ENCODE measurements at places on chromosomes 12 and 14.
A peak's percentile ranks its signal among the peaks of the same experiment; 100 is the strongest.

GRCh38 chr14:104593241-104593701, 11.3 kb downstream of the TMEM179 start:
- no peak for DNase-seq

- DNase-seq, result peak; percentile 33
Observed at GRCh38 chr12:28941248-28941647, 207.8 kb upstream of the FAR2 start.

- no peak for DNase-seq
Observed at GRCh38 chr12:5242440-5242839, 189.5 kb upstream of the NTF3 start.

DNA sequence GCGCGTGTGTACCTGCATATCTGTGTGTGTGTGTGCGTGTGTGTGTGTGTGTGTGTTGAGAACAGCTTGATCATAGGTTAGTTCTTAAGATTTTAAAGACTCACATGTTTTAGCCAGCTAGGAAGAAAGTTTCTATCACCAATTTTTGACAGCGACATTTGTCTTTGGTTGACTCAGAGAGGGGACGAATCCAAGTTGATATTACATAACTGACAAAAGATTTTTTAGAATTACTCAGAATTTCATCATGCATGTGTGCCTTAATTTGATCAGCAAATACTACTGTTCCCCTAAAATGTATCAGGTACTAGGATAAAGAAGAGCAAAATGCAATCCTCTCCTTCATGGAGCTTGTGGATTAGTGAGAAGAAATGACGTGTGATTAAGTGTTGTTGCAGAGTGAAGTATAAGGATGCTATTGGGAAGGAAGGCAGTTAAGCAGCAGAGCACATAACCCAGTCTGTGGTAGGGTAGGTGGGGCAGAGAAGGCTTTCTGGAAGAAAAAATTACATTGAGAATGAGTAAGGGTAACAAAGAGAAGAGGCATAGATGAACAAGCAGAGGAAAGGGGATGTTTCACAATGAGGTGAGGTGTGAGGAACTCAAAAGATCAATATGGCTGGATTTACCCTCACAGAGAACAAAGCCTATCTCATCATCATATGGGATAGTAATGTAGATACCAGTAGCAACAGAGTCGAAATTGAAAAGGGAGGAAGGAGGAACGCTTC, 77.5 kb downstream of the ELK3 start:
- peak; percentile 65 for DNase-seq

DNA sequence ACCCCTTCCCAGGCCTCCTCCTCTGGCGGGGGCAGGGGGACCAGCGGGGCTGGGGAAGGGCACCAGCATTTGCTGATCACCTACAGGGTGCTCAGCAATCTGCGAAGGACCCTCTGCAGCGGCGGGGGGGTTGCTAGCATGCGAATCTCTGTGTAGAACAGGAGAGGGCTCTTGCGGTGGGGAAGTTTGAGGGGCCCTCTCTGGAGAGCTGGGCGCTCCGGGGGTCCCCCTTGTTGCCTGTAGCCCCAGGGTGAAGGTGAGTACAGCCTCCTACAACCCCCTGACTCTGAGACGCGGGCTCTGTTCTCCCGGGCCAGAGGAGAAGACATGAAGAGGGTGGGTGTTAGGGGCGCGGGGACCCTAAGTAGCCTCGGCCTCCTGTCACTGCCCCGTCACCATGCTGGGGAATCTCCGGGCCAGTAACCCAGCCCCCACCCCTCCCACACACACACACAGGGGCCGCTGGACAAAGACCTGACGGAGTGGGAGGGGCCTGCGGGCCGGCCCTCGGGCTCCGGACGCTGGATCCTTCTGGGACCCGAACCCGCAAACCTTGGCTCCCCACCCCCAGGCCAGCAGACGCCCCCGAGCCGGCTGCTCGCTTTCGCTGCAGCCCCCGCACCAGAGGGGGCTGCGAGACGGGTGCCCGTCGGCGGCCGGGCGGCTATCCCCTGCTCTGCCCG, 734 bp downstream of the FIGNL2 start:
- DNase-seq, result no peak

GRCh38 chr14:75204116-75204515, 27.7 kb upstream of the TMED10 start:
- DNase-seq, result peak; percentile 33

DNA sequence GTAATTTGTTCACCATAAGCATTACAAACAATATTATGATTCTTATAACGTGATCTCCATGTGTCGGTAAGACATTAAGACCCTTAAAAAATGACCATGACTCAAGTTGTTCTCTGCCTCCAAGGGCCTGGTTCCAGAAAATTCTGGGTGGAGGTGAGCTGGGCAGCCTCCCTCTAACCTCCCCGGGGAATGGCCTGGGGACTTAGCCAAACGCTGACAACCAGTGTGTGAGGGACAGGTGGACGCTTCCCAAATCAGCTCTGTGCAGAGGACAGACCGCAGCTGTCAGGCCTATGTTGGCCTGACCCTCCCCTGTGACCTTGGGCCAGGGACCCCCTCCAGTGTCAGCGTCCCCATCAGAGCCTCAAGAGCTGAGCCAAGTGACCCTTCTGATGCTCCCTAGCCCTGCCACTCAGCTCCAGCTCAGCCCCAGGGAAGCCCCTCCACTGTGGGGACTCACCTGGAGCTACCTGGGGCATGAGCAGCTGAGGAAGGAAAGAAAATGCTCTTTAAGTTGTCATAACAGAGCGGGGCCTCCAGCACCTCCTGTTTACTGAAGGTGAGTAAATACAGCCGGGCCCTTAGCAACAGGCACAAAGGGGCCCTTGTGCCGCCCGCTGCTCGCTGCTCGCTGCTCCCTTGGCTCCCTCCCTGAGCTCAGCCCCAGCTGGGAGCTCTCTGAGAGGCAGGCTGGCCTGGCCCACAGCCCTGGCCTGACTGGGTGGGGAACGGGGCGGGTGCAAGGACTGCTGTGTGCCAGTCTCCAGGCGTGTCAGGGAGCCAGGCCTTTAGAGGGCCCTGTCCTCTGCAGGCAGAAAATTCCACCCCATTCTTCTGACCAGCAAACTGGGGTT, 116.6 kb downstream of the CALM1 start:
- DNase-seq, result no peak

GRCh38 chr12:42504049-42504448, 85.5 kb downstream of the PRICKLE1 start:
- DNase-seq, result no peak

DNA sequence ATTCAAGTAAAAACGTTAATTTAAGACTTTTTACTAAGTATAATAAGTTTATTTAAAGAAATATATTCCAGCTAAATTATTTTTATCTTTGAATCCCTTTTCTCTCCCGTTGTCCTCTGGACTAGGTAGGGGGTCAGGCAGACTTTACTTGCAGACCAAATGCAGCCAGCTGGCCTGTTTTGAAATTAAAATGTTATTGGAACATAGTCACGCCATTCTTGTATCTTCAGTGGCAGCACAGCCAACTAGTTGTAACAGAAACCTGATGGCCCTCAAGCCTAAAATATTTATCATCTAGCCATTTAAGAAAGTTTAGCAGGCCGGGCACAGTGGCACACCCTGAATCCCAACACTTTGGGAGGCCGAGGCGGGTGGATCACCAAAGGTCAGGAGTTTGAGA, 52.7 kb downstream of the BCAT1 start:
- DNase-seq, result no peak

DNA sequence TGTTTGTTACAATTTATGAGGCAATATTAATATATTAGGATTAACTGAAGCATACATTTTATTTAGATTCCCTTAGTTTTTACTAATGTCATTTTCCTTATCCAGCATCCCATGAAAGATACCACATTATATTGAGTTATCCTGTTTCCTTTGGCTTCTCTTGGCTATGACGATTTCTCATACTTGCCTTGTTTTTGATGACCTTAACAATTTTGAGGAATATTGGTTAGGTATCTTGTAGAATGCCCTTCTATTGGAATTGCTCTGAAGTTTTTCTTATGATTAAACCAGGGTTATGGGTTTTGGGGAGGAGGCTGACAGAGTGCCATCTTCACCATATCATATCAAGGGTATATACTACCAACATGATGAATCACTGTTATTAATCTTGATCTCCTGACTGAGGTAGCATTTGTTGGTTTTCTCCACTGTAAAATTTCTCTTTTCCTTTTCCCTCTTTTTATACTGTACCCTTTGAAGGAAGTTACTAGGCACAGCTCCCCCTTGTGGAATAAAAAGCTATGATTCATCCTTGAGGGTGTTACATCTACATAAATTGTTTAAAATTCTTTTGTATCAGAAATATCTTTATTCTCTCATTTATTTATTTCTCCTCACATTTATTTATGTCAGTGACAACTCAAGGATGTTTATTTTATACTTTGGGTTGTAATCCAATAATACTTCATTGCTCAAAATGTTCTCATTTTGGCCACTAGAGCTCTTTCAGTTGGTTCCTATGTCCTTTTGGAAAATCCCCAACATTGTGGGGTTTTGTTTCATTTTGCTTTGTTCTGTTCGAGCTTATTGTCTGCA, 239.0 kb downstream of the SLC16A7 start:
- peak; percentile 37 for DNase-seq

- DNase-seq, result no peak
Observed at GRCh38 chr12:68381476-68382219, 49.5 kb upstream of the MDM1 start.

- DNase-seq, result no peak
Observed at GRCh38 chr14:80940146-80940545, 1.4 kb downstream of the CEP128 start.

DNA sequence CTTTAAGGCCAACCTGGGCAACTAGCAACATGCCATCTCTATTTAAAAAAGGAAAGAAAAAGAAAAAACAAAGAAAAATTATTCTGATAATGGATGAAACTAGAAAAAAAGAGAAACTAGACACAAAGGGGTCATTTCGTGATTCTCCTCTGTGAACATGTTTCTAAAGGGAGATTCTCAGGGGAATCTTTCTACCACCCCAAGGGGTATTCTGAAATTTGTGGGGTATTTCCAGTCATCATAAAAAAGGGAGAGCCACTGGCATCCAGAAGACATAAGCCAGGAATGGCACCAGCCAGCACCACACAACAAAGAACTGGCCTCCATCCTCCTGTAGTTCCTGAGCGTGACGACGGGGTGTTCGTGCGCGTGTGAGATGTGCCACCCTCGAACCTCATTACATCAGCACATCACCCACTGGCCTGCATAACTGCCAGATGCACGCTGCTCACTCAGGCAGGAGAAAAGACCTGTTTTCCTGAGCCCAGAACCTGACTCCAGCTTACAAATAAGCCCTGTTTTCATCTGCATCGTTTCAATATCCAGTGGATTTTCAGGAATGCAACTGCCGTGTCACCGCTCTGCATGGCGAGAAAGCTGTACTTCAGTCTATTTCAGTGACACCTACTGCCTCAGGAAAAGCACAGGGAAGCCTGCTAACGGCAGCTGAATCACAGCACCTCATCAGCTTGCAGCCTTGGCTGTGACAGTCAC, 23.9 kb downstream of the STX2 start:
- no peak for DNase-seq
